ENCODE measurements at places on chromosomes 2 and 18.
A peak's percentile ranks its signal among the peaks of the same experiment; 100 is the strongest.

DNA sequence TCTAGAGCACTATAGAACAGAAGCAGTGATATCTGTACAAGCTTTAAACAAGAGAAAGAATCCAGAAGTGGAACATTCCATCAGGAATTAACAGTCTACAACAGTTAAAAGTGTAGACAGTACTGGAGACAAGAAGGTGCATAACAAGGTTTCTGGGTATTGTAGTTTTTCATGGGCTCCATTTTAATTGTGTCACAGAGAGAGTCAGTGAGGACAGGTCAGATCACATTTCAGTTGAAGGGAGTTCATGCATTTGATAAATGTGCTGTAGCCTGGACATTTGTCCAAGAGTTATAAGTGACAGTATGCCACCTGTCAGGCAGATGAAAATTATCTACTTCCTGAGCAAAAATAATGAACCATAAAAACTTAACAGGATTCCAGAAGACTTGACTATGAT, 328.6 kb downstream of the CNTNAP5 start:
- DNase-seq = no peak

GRCh38 chr2:207830778-207831438, 61.2 kb upstream of the FZD5 start:
- no peak for DNase-seq

- DNase-seq = no peak
These were observed 237.5 kb downstream of the ACTR3 start for GRCh38 chr2:114127372-114127771.

DNA sequence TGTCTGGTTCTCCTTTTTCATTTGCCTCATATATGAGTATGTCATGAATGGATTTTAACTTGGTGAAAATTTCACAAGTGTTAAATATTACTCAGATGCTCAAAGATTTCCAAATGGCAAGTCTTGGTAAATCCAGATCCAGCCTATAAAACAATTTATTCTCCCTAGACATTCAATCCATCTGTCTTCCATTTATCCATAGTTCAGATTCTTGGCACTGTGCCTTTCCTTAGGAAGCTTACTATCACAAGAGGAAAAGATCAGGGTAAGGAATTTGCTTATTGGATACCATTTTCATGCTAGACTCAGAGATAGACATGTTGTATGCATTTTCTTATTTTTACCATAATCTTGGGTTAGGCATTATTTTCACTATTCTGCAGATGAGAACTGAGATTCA, 72.5 kb upstream of the LRRTM1 start:
- DNase-seq = no peak

GRCh38 chr2:175490360-175490791, 308.9 kb upstream of the ATP5MC3 start:
- DNase-seq = no peak

GRCh38 chr2:16218625-16219024, 278.3 kb downstream of the MYCN start:
- peak; percentile 41 for DNase-seq
